HuH-7.5 (cell line): ENCODE measurements at places on chromosomes 2 and 18.

- DNase-seq = no peak
Measured at GRCh38 chr2:184938221-184938985, 340.1 kb downstream of the ZNF804A start.

DNA sequence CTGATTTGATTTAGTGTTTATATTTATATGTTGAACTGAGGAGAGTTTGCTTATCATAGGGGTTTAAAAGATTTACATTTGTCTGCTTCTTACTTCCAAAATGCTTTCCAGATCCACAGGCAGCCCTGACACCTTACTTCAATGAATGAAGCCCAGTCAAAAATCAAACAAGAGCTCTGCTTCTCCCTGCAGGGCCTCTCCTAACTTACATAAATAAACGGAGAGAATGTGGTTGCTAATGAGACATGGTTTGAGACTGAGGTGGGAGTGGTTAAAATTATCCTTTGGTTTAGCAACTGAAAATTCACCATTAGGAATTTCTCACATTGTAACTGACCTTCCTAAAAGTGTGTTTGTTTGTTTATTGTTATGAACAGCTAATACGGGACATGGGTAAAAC lies 612.3 kb upstream of the FANCL start:
- DNase-seq = no peak

DNA sequence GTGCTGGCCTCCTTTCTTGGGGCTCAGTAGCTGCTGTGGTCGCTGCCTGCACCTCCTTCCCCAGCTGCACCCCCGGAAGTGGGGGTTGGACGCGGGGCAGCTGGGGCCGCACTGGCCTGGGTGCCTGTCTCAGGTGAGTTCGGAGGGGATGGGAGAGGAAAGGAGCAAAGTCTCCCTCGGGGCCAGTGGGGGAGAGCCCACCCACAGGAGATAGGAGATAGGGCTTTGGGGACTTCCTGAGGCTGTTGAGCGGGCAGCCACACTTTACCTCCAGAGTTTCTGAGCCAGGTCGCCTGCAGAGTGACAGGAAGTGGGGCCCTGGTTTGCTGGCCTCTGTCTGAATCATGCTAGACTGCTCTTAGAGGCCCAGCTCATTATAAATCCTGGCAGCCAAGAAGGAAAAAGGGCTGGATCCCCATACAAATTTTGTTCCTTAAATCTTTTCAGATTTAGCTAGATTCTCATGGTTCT lies 8.1 kb downstream of the MBP start:
- DNase-seq = no peak

DNA sequence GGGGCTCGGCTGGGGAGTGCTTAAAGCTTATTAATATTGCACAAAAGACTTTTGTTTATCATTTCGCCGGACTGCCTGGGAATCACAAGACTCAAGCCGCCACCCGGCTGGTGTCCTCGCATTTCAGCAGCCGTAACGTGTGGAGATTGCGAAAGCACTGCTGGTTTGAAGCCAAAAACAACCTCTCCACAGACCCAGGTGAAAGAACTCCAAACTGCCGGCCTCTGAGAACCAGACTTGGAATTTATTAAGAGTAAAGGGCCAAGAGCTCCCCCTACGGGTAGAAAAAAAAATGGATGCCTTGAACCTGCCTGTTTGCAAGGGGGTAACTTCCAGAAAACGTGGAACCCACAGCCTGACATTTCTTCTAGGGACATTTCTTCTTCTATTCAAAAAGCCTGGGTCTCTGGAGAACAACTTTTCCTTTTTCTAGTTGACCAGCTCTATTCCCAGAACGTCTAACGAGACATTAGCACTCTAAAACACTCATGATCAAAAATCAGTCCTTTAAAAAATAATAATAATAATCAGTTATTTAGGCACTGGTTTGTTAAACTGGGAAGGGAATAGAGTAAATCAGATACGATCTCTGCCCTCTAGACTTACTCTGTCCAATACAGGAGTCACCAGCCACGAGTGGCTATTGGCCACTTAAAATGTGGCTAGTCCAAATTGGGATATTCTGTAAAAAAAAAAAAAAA lies 216.3 kb downstream of the C1D start:
- DNase-seq = peak; percentile 55

GRCh38 chr2:38398739-38399138 lies 21.7 kb upstream of the ATL2 start:
- no peak for DNase-seq

DNA sequence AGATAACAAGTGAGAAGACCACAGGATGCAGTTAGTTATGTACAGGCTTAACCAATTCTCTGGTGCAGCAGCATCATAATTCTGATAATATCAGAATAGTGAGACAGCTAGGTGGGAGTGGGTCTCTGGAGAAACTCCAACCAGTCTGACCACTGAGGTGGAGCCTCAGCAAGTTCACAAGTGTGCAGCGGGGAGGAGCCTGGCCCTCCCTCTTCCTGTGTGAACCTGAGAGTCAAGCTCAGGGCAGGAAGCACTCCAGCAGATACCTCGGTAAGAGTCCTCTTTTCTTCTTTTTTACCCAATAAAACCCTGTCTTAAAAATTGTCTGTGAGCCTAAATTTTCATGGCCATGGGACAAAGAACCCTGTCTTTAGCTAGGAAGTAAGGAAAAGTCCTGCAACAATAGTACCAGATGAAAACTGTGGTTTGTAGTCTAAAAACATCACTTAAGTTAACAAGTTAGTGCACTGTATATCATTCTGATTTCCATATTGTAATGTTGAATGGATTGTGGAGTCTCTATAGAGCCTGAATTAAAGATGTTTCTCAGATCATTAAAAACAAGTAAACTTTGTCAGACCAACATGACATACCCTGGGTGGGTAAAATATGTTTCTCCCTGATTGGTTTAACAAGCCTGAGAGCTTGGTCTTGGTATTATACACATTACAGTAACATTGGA lies 370.8 kb downstream of the TMEM182 start:
- DNase-seq = no peak

DNA sequence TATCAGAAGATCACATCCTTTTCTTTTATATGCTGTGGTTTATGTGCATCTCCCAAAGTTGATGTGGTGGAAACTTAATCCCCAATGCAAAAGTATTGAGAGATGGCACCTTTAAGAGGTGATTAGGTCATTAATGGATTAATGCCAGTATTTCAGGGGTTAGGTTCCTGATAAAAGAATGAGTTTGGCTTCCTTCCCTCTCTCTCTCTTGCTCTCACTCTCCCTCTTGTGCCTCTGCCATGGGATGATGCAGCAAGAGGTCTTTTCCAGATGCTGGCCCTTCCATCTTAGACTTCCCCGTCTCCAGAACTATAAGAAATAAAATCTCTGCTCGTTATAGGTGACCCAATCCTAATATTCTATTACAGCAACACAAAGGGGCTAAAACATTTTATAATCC lies 85.0 kb downstream of the TTC27 start:
- no peak for DNase-seq

GRCh38 chr2:240922245-240922981 lies 16.3 kb downstream of the CROCC2 start:
- no peak for DNase-seq

- no peak for DNase-seq
Measured at GRCh38 chr2:235091983-235092382, 140.2 kb downstream of the SH3BP4 start.

- no peak for DNase-seq
Measured at GRCh38 chr2:189128970-189129369, 50.6 kb downstream of the COL5A2 start.

- no peak for DNase-seq
Measured at GRCh38 chr2:31483246-31483645, 68.7 kb upstream of the XDH start.

DNA sequence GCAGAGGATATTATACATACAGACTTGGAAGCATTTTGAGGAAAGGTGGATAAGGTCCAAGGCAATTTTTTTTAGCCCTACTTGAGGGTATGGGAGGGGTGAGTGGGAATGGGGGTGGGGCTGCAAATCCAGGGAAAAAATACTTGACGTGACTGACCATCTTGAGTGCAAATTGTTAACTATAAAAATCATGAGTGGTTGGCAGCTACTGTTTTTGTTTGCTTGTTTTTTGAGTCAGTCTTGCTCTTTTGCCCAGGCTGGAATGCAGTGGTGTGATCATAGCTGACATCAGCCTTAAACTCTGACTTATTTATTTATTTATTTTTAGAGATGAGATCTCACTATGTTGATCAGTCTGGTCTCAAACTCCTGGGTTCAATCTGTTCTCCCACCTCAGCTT lies 458.8 kb downstream of the PIK3C3 start:
- DNase-seq = no peak

- DNase-seq = no peak
Measured at GRCh38 chr2:47485751-47486300, 82.9 kb downstream of the MSH2 start.
